ENCODE measurements at places on chromosomes 1 and 21. TPM values are rescaled to one million over a fixed set of nuclear protein-coding genes. Genes with fewer than 3 reads are reported as not detected.
A peak's percentile ranks its signal among the peaks of the same experiment; 100 is the strongest.

- DNase-seq = no peak
These were observed 7.9 kb downstream of the ZMPSTE24 start for GRCh38 chr1:40265919-40266318.

DNA sequence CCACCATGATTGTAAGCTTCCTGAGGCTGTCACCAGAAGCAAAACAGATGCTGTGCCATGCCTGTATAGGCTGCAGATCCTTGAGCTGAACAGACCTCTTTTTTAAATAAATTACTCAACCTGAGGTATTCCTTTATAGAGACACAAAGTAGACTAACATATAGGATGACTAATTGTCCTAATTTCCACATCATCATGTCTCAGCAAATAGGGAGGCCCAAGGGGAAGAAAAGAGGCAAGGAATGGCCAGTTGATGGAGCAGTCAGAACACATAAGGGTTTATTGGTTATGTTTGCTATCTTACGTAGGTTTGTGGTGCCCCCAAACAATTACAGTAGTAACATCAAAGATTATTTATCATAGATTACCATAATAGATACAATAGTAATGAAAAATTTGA is 126.2 kb downstream of the RASAL2 start:
- no peak for DNase-seq

GRCh38 chr1:13801232-13801631 is 101.2 kb downstream of the PRDM2 start:
- DNase-seq = no peak

DNA sequence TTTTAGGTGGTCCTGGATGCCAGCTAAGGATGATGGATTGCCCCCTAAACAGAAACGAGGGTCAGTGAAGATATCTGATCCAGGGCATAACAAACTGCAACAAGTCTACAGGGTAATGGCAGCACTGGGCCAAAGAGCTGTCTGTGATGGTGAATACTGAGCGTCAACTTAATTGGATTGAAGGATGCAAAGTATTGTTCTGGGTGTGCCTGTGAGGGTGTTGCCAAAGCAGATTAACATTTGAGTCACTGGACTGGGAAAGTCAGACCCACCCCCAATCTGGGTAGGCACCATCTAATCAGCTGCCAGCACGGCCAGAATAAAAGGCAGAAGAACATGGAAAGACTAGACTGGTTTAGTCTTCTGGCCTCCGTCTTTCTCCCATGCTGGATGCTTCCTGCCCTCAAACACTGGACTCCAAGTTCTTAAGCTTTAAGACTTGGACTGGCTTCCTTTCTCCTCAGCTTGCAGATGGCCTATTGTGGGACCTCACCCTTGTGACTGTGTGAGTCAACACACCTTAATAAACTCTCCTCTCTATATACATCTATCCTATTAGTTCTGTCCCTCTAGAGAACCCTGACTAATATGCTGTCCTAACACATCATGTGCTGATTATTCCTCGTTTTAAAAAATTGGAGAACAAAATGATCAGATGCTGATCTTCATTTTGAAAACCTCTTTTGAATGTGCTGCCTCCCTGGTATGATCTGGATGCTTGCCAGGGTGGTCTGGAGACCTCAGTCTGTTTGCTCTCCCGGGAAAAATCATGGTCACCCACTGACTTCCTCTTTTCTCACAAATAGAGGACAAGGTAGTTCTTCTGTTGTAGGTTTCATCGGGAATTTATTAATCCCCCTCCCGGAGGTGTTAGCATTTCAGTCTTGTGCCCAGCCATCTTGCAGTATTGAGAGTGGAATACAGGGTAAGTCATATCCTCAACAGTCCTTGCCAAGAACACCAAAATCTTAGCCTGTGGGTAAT is 234.7 kb downstream of the SETD4 start:
- DNase-seq = no peak

DNA sequence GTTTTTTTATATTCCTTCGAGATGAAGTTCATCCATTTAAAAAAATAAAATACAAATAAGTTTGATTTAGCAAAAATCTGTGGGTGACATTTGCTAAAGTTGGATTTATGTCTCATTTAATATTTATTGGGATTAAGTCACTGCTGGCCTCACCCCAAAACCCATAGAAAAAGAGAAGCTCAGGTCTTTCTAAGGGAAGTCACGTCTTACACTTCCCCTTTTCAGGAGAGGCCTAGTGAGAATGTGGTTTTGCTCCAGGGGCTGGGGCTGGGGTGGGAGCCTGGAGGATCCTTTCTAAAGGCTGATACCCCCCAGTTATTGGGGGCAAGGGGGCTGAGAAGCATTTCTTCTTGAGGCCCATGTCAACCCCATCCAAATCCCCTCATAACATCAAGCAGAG is 300.3 kb downstream of the DSCAM start:
- DNase-seq = no peak

DNA sequence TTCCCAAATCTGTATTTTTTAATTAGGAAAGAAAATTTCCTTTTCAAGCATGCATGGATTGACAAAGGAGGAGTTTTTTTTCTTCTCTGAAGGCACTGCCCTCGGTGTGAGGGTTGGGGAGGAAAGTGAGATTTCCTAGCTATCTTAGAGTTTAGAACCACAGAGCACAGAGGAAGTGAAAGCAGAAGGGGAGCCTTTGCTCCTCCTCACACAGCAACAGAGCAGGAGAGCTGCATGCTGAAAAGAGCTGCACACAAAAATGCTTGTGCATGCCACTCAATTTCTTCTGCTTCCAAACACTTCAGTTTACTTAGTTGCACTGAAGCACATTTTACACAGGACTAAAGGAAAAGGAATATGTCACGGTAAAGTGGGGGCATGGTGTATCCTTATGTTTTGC is 308.1 kb downstream of the GPATCH2 start:
- no peak for DNase-seq

DNA sequence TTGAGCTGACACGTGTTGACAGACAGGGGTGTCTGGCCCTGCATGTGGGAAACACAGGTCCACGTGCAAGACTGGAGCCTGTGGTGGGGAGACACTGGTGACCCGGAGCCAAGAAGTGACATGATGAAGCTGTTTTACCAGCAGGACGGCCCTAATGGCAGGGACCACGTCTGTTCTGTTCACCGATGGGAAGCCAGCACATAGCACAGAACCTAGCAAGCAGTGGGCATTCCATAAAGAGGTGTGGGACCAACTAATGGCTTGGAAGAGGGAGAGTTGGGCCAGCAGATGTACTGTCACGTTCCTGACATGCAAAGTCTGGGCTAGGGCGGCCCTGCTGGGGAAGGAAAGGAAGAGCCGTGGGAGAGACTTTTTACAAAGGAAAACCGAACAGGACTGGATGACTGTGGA is 15.3 kb downstream of the NAV1 start:
- no peak for DNase-seq

DNA sequence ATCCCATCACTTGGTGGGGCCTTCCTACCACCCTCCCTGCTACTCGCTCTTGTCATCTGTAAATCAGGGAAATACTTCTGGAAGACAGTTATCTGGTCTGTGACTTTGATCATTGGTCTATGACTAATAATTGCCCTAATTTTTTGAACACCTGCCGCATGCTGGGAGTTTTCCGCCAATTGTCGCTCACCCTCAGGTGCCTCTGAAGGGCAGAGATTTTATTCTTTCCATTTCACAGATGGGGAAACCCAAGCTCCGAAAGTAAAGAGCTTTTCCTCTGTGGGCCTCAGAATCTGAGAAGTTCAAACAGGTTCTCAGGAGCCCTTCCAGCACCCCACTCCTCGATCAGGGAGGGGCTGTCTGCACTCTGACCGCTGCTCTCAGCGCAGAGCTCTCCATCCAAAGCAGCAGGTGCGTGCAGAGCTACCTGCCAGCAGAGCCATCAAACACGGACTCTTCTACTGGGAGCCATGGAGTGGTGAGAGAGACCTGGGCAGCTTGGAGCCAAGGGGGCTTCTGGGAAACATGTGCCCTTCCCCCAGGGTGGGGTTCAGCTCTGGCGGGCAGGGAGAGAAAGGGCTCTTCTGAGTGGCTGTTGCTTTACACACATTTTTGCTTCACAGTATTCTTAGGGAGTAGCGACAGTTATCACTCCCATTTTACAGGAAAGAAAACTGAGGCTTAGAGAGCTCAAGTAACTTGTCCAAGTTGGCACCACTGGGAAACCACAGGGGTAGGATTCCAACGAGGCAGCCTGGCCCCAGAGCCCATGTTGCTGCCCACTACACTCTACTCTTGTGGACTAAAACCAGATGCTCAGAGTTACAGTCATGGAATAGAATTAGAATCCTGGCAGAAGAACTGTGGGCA is 5.8 kb upstream of the RUNX3 start:
- no peak for DNase-seq

DNA sequence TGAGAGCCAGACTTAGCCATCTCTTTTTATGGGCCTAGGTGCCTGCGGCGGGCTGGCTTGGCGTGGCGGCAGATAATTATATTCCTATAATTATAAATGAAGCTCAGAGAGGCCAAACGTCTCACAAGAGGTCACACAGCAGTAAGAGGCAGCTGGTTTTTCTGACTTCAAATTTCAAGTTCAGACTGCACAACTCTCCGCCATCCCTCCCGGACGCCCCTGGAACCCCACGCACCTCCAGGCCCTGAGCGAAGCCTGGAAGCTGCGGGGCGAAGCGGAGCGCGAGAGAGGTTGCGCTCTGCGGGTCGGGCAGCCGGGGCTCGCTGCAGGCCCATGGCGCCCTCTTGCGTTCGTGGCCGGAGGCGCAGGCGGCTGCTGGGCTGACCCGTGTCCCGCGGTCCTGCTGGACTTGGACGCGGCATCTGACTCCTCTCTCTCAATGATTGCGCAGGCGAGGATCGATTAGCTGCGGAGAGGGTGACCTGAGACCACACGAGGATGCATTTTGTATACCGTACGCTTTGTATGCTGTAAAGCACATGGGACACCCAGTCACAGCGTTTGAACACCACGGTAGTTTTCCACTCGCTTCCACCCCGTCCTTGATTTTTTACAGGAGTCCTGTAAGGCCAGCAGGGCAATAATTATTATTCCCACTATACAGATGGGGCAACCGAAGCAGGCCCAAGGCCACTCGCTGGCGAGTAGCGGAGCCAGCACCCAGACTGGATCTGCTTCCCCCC is 272.7 kb downstream of the FOXD2 start:
- peak; percentile 33 for DNase-seq

GRCh38 chr1:232984577-232985425 is 34.4 kb downstream of the NTPCR start:
- no peak for DNase-seq

DNA sequence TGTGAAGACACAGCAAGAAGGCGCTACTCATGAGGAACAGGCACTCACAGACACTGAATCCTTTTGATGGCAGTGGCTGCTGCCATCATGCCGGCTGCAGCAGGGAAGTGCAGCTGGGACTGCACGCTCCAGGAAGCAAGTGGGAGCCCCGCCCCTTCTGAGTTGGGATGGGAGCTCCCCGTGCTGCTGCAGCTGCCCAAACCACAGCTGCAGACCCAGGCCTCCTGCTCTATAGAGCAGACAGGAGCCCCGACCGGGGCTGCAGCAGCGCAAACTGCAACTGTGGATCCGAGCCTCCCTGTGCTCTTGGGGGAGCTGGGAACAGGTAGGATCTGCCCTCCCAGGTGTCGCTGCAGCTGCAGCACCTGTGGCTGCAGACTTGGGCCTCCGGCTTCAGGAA is 65.2 kb upstream of the MARK1 start:
- DNase-seq = no peak

DNA sequence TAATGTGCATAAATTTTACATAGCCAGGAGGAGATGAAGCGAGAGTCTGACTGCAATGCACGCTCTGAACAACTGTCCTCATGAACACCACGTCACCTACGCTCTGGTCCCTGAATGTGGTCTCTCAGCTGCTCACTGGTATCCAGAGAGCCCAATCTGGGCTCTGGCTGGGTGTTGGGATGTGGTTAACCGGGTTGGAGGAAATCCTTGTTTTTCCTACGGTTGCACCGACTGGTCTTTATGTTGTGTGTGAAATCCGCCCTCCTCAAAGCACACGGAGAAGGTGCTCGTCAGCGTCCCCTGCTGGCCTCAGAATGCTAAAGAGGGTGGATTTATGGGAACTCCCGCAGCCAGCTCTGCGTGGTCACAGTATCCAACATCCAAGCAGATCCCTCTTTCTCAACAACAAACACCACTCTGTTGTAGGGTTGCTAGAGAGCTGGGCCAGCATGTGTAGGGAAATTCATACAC is 51.8 kb upstream of the FAM89A start:
- DNase-seq = peak; percentile 30

DNA sequence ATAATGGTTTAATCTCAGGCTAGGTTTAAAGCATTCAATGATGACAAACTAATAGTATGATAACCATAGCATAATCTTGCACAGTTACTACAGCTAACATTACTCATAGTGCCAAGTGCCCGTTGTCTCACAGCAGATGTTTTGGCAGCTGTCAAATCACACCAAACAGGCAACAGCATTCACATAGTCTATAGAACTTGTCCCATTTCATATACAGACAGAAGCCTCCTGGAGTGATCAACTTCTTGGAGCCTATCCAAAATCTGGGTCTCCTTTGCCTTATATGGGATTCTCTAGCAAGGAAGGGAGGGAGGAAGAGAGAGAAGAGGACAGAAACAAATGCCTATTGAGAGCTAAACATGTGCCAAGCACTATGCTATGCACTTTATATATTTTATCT is 250.6 kb upstream of the ZP4 start:
- DNase-seq = no peak

GRCh38 chr21:39555911-39556590 is 56.7 kb upstream of the B3GALT5 start:
- DNase-seq = no peak

GRCh38 chr1:112399456-112399855 is 3.4 kb downstream of the CTTNBP2NL start:
- DNase-seq = no peak

DNA sequence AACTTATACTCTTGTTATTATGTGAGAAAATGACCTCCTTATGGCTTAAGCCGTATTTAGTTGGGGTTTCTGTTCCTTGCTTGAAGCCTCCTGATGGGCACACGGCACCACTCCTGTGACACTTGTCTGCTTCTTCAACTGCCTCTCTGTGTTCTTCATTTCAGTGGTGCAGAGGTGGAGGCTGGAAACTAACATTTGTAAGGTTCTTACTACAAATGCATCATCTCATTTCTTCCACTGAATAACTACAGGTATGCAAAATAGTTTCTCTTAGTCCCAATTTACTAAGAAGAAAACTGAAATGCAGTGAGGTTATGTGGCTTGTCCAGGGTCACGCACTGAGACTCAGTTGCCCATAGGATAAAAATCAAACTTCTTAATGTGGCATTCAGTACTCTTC is 23.6 kb upstream of the ZNF362 start:
- no peak for DNase-seq

GRCh38 chr1:179080866-179081686 is 794 bp upstream of the TOR3A start:
- no peak for DNase-seq

GRCh38 chr1:169363046-169363730 is 4.4 kb downstream of the NME7 start:
- DNase-seq = peak; percentile 76

The PERM1 gene
- total RNA-seq = 1.5 TPM

The ATP1B1 gene
- 118 TPM for total RNA-seq

The ZNF593OS gene
- not detected for total RNA-seq

The ANGPTL3 gene
- not detected for total RNA-seq

The KMO gene
- total RNA-seq = 1.8 TPM

The LDLRAD2 gene
- not detected for total RNA-seq

The OR10K1 gene
- total RNA-seq = not detected

The KLHDC8A gene
- total RNA-seq = 0.31 TPM

The PTGS2 gene
- total RNA-seq = not detected

The GBP4 gene
- total RNA-seq = 3.3 TPM

The CELA3B gene
- total RNA-seq = 3.4 TPM

The SYTL1 gene
- total RNA-seq = 2.4 TPM

The S100A7 gene
- total RNA-seq = not detected

The CD164L2 gene
- total RNA-seq = 0.13 TPM

The KIF2C gene
- total RNA-seq = 69.4 TPM

The SPRR1A gene
- total RNA-seq = not detected

The SSR2 gene
- 252 TPM for total RNA-seq

The LINGO4 gene
- not detected for total RNA-seq

The FABP3 gene
- 0.49 TPM for total RNA-seq

Data from Panc1 (cell line).